ENCODE measurements at places on chromosomes 3 and 15. TPM values are rescaled to one million over a fixed set of nuclear protein-coding genes. Genes with fewer than 3 reads are reported as not detected.

GRCh38 chr3:27542476-27542875 is 58.3 kb upstream of the SLC4A7 start:
- DNase-seq: no peak

DNA sequence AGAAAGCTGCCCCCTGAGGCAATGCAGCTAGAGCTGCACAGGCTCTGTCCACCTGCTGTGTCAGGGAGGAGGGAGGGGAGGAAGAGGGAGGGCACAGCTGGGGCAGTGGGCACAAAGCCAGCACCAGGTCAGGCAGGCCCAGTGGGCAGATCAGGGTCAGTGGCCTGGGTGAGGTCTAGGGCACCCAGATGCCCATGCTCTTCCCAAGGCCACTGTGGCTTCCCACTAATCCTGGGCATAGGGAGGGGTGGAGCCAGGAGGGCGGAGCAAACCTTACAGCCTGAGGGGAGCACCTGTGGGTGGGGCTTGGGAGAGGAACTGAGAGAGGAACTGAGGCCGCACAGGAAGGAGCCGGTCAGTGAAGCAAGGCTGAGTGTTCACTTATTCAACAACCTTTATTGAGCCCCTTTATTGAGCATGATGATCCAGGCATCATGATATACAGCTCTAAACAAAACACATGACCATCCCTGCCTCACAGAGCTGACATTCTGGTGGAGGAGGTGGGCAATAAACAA is 55.0 kb downstream of the RHCG start:
- DNase-seq: no peak

DNA sequence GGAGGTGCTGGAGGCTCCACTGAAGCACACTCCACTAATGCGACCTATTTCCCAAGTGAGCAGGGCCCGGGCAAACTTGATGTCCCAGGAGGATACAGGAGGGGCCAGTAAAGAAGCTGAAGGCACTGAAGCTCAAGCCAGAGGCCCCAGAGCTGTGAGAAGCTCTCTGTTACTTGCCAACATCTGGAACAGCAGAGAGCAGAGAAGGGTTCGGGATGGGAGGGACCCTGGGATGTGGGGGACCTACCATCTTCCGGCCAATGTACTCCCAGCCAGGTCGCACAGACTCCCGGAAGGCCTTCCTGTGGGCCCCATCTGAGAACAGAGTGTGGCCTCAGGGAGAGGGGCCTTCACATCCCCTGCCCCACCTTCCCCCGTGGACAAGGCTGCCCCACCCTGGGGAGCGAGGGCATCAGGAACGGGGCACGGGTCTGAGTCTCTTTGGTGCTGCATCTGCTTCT is 3.1 kb downstream of the HHATL start:
- no peak for DNase-seq

GRCh38 chr3:193869221-193870201 is 266.4 kb upstream of the HES1 start:
- DNase-seq: peak; percentile 12

DNA sequence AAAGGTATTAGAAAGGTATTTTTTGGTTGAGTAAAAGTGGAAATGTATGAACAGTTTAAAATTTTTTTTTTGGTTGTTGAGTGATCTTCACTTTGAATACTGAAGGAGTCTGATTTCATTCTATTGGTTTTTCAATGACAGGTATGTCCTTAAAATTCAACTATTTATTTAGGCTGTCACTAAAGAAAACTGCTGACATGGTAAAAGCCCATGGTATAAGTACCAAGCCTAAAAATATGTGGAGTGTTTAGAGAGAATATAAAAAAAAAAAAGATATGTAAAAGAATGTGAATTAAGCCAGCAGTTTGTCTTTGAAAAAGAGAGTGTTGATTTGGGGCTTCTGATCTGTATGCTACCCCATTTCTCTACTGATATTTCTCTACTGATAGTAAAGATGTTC is 90.3 kb upstream of the SUCLG2 start:
- DNase-seq: no peak

- no peak for DNase-seq
Observed at GRCh38 chr15:64635499-64636495, 139.6 kb downstream of the RBPMS2 start.

FEZF2 gene
- not detected for polyA plus RNA-seq

DNA sequence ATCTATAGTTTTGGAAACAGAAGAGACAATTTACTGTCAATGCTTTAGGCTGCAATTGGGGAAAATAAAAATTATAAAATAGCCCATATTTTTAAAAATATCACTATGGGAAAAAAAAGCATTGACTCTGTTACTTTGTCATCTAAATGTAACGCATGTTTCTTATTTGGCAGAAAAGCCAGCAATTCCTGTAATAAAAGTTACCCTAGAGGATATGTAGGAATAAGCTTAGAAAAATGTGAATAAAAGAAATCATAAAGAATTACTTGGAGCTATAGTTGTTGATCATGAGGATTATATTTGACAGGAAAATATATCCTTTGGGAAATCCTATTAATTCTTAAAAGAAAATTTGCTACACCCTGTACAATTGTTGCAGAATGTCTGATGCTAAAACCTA is 515.4 kb upstream of the IL12A start:
- peak; percentile 7 for DNase-seq

TRPM1 gene
- polyA plus RNA-seq: not detected

VPS8 gene
- 118 TPM for polyA plus RNA-seq

CYP1A2 gene
- polyA plus RNA-seq: 0.08 TPM

DNA sequence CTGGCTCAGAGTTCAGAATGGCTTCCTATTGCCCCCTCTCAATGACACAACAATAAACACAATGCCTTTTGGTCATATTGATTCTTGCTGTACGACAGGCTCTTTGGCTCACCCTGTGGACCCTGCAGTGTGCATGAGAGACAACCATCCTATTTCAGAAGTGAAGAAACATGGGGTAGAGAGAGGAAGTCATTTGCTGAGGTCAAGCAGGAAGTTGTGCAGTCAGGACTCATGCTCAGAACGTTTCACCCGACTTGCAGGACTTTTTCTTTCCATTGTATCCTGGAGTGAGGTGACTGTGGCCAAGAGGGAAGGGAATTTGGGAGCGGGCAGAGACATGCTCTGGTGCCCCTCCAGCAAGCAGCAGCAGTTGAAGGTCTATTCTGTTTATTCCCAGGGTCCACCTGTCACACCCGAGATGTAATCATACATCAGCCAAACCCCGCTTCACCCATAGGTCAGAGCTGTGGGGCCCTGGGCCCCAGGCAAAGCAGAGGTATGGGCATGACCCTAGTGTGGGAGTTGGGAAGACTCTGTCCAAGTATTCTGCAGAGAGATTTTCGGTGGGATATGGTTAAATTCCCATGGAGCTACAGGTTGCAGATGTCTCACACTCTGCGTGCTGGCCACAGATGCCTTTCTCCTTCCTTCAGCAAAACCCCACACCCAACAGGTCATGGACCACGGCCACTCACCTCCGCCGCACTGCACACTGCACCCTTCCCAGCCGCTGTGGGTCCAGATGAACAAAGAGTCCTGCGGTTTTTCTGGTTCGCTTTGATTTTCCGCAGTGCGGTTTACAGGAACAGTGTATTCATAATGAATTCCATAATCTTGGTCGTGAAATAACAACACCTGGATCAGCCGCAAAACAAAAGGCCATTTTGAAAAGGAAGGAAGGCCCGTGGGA is 290.6 kb downstream of the ADAMTS17 start:
- no peak for DNase-seq

DENND6A gene
- 22.2 TPM for polyA plus RNA-seq

DNA sequence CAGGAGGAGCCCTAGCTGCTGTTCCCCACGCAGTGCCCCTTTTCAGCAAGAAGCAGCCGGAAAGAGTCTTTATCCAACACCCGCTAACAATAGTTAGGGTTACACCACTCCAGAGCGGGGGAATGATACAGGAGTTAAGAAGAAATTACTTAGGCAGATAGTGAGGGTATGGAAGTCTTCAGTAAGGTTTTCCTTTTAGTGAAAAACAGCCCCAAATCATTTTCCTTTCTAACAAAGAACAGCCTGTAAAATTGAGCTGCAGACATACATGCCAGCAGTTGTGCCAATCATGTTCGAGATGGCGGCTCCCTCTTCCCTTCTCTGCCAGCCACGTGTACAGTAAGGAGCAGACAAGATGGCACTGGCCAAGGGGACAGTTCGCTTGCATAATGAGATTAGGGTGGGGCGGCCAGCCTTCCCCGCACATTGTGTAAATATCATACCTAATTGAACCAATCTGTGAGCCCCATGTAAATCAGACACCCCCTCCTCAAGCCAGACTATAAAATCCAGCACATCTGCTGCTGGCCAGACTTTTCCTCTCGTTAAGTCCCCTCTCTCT is 18.5 kb upstream of the SENP5 start:
- DNase-seq: no peak

- DNase-seq: no peak
Observed at GRCh38 chr3:33312361-33312760, 35.1 kb downstream of the FBXL2 start.

DNA sequence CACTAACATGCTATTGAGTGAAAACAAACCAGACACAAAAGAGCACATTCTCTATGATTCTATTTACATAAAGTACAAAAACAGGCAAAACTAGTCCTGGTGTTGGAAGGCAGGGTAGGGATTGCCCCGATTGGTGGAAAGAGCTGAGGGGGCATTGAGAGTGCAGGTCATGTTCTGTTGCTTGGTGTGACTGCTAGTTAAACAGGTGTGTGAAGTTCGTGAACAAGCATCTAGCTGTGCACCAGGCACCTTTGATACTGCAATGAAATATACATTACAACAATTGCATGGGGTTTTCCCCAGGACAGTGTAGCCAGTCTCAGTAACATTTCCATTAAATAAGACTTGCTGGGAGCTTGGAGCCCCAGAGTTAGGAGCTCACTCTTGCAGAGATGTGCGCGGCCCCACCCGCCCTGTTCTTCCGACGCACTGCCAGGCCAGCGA is 26.3 kb upstream of the THRB start:
- no peak for DNase-seq

GRCh38 chr3:171936191-171936841 is 93.2 kb downstream of the TMEM212 start:
- no peak for DNase-seq

CLDN11 gene
- 2.6 TPM for polyA plus RNA-seq

GRCh38 chr15:32148833-32149555 is 118.7 kb downstream of the CHRNA7 start:
- no peak for DNase-seq

DNA sequence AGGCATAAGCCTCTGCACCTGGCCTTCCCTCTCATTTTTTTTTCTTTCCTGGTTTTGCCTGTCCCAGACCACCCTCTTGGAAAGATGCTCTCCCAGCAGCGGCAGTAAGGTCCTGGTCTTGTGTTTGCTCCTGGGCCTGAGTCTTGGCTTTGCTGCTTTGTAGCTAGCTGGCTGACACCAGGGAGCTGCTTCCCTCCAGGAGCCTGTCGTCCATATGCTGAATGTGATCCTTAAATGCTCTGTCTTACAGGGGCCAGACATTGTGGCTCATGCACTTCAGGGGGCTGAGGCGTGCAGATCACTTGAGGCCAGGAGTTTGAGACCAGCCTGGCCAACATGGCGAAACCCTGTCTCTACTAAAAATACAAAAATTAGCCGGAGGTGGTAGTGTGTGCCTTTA is 17.2 kb downstream of the FLNB start:
- no peak for DNase-seq

BOC gene
- 35.5 TPM for polyA plus RNA-seq

DNA sequence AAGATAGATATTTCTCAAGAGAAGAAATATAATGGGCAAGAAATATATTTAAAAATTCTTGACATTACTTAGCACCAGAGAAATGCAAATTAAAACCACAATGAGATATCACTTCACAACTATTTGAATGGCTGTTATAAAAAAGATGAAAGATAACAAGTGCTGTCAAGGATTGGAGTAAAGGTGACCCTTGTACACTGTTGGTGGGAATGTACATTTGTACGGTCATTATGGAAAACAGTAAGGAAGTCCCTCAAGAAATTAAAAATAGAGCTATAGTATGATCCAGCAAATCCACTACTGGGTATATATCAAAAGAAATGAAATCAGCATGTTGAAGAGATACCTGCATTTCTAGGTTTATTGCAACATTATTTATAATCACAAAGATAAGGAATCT is 326.4 kb downstream of the GBE1 start:
- no peak for DNase-seq

DNA sequence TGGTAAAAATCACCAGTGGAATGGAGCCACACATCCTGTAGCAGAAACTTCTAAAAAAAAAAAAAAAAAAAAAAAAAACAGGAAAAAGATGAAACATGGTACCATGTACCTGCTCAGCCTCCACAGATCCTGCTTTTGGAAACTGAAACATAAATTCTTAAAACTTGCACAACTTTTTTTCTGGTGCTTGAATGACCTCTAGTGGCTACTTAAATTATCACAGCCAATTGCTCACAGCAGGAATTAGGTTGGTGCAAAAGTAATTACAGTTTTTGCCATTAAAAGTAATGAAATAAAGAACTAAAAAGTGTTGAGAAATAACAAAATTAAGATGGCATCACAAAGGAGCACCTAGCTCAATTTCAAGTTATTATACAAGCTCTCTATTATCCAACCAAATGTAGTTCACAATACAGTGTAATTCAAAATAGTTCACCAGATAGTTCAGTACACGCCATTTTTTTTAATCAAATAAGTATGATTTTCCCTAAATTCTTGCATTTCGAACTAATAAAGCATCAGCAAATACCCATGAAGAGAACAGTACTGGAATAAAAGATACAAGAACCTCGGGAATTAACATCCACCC is 80.6 kb downstream of the ULK4 start:
- peak; percentile 51 for DNase-seq

DNA sequence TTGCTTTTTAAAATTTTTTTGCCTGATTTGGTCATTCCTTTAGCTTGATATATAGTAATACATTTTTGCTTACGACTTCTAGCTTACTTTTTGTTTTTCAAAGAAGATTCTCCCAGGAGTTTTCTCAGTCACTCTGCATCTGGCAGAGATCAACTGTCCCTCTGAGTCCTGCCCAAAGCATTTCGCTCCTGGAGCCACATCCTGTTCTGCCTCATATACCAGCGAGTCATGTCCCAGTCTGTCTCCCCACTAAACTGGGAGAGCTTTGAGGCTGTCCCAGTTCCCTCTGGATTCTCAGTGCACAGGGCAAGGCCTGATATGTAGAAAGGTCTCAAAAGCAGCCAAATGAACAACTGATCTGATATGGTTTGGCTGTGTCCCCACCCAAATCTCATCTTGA is 326.3 kb downstream of the ARRDC4 start:
- DNase-seq: no peak

REC114 gene
- polyA plus RNA-seq: not detected

DNA sequence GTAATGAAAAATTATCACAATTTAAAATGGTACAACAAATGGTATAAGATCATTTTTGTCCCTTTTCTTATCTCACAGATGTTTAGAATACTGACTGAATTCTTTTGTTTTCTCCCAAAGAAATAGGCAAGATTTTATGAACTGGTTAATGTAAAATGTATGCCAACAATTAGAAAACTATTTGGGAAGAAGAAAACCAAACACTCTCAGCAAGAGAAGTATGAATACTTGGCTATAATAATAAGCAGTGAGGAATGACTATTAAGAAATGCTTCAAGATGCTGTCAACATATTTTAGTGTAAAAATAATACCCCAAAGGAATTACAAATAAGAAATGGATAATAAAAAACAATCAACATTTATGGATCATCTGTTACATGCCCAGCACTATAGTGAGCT is 18.5 kb downstream of the SHQ1 start:
- DNase-seq: no peak

NR2E3 gene
- not detected for polyA plus RNA-seq

ECE2 gene
- polyA plus RNA-seq: 0.43 TPM

COL6A5 gene
- polyA plus RNA-seq: 0.05 TPM

- no peak for DNase-seq
Observed at GRCh38 chr3:39272191-39272590, 7.6 kb downstream of the CX3CR1 start.

- DNase-seq: no peak
Observed at GRCh38 chr3:197183582-197183981, 114.8 kb downstream of the DLG1 start.

GRCh38 chr15:93358166-93359059 is 269.4 kb upstream of the RGMA start:
- DNase-seq: no peak

OR5AC2 gene
- not detected for polyA plus RNA-seq

All from muscle of arm (tissue), 14 donors.